ENCODE measurements at places on chromosomes 3 and 15.

GRCh38 chr3:38564631-38565338 lies 68.6 kb downstream of the EXOG start:
- no peak for DNase-seq
- no peak overlapping the region for H3K4me3 ChIP-seq
- H3K4me1 ChIP-seq: no peaks in the 10 kb centered on the region

GRCh38 chr3:59727902-59728586 lies 678.2 kb upstream of the CFAP20DC start:
- H3K27ac ChIP-seq: no peak overlapping the region
- H3K4me1 ChIP-seq: no peaks in the 10 kb centered on the region
- no peak overlapping the region for H3K4me3 ChIP-seq
- no peaks in the 10 kb centered on the region for H3K36me3 ChIP-seq
- H3K27me3 ChIP-seq: no peaks in the 10 kb centered on the region

DNA sequence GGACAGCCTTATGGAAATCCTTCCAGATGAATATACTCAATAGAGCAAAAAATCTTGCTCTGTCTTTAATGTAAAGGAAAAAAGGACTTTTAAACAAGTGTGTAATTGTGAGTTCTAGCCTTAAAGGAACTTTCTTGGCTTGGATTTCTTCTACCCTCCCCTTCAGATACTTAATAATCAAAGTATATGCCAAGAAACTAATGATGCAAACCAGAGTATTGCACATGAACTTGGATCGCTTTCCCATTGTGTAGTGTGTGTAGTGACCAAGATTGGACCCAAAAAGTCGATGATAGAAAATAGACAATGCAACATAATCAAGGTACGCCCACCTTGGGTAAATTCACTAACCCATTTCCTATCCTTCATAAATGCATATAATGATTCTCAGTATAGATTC lies 123.8 kb downstream of the TIGIT start:
- no peak for DNase-seq
- H3K36me3 ChIP-seq: no peaks in the 10 kb centered on the region
- H3K4me3 ChIP-seq: no peak overlapping the region
- H3K4me1 ChIP-seq: no peaks in the 10 kb centered on the region
- no peak overlapping the region for H3K27ac ChIP-seq

DNA sequence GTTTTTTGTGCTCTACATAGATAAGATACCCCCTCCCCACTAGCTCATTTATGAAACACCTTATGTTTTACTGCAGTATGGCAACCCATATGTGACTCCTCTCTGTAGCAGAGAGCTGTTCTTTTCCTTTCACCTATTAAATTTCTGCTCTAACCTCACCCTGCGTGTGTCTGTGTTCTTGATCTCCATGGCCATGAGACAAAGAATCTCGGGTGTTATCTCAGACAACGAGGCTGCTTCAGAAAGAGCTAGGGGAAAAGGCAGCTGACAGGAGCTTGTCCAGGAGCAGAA lies 18.0 kb downstream of the CCR8 start:
- no peaks in the 10 kb centered on the region for H3K27me3 ChIP-seq
- H3K4me1 ChIP-seq: peaks cover 19% of the 10 kb centered on the region
- no peak for DNase-seq
